ENCODE measurements at places on chromosomes 16 and 17. TPM values are rescaled to one million over a fixed set of nuclear protein-coding genes. Genes with fewer than 3 reads are reported as not detected.

NPIPB8 gene
- not detected for total RNA-seq

SLC38A8 gene
- not detected for total RNA-seq

SEZ6L2 gene
- not detected for total RNA-seq

KIAA0753 gene
- 16.3 TPM for total RNA-seq

RNF222 gene
- total RNA-seq: 0.12 TPM

PYDC1 gene
- total RNA-seq: not detected

PITPNC1 gene
- 57.0 TPM for total RNA-seq

CES4A gene
- 28.9 TPM for total RNA-seq

VAT1L gene
- not detected for total RNA-seq

MAP1LC3B gene
- 50.5 TPM for total RNA-seq

TIMP2 gene
- 2.6 TPM for total RNA-seq

CCL16 gene
- not detected for total RNA-seq
